Hematopoietic multipotent progenitor cell treated with erythropoietin and hydrocortisone succinate and interleukin-3 and kit ligand, for 6 days (in vitro differentiated cells): ENCODE measurements at places on chromosomes 5 and 9.

DNA sequence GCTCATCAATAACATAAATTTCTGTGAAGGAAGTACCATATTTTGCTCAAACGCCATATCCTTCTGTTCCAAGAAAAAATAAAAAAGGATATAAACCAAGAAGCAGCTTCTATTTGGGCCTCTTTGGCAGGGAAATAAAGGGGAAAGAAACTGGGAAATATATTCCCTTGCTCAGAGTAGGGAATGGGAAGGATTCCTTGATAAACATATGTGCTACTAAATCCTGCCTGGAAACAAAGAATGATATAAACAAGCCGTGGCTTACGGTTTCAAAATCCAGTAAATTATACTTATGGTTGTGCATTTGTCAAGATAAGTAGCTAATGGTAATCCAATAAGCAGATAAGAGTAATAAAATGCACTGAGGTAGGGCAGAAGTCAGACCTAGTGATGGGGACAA lies 481.6 kb downstream of the NTRK2 start:
- DNase-seq = no peak

DNA sequence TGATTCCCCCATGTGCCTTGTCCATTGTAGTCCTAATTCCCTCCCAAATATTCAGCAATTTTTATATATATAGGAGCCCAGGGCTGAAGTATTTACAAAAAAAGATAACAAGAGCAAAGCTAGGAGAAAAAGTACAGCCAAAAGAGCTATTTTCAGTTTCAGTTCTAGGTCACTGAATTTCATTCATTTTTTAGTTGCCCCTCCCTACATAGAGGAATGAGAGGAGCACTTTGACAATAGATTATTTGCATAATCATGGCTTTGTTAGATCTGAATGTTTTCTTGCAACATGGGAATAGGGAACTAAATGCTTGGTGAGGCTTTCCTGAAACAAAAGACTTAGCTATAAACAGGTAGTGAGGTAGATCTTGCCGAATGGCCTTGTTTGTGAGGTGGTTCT lies 15.3 kb upstream of the F2RL2 start:
- DNase-seq = no peak

DNA sequence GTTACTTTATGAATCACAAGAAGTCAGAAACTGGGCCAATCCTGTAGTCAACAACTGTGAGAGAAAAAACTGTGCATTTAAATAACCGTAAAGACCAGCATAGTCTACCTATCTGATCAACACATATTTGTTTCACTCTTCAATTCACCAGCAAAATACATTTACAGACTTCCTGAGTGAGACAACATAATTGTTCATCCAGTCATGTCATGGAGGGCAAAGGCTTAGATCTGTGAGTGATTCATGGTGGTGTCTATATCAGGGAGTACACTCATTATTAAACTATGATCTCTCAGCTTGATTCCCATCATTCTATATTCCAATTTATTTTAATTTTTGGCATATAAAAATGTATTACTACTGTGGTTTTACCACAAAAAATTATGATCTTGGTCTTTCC lies 694.6 kb downstream of the DNAH5 start:
- no peak for DNase-seq

GRCh38 chr5:143165049-143165880 lies 238.2 kb downstream of the NR3C1 start:
- DNase-seq = no peak

GRCh38 chr9:127628758-127629467 lies 16.8 kb downstream of the STXBP1 start:
- DNase-seq = peak; percentile 95

- DNase-seq = peak; percentile 63
Observed at GRCh38 chr5:114449860-114450421, 88.1 kb downstream of the KCNN2 start.

- DNase-seq = no peak
Observed at GRCh38 chr5:61467766-61468482, 135.9 kb downstream of the ZSWIM6 start.
